ENCODE measurements at places on chromosomes 3 and 15.

DNA sequence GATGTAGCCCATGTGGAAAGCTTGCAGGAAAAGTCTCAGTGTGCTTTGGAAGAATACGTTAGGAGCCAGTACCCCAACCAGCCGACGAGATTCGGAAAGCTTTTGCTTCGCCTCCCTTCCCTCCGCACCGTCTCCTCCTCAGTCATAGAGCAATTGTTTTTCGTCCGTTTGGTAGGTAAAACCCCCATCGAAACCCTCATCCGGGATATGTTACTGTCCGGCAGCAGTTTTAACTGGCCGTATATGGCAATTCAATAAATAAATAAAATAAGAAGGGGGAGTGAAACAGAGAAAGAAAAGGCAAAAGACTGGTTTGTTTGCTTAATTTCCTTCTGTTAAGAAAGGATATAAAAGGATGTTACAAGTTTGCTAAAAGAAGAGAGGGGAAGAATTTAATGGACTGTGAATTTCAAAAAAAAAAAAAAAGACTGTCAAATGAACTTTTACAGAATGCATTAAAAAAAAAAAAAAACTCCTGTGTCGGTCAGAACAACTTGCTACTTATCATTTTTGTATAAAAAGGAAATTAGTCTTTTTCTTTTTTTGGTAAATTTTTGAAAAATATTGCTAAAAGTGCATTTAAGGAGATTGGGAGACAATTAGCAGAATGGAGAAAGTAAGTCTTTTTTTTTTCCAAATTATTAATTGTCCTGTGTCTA is 7.0 kb downstream of the NR2F2 start:
- DNase-seq = no peak

- DNase-seq = no peak
These were observed 66.0 kb upstream of the GOLIM4 start for GRCh38 chr3:168161696-168162095.

- no peak for DNase-seq
These were observed 169.5 kb downstream of the PLD1 start for GRCh38 chr3:171640520-171641412.

DNA sequence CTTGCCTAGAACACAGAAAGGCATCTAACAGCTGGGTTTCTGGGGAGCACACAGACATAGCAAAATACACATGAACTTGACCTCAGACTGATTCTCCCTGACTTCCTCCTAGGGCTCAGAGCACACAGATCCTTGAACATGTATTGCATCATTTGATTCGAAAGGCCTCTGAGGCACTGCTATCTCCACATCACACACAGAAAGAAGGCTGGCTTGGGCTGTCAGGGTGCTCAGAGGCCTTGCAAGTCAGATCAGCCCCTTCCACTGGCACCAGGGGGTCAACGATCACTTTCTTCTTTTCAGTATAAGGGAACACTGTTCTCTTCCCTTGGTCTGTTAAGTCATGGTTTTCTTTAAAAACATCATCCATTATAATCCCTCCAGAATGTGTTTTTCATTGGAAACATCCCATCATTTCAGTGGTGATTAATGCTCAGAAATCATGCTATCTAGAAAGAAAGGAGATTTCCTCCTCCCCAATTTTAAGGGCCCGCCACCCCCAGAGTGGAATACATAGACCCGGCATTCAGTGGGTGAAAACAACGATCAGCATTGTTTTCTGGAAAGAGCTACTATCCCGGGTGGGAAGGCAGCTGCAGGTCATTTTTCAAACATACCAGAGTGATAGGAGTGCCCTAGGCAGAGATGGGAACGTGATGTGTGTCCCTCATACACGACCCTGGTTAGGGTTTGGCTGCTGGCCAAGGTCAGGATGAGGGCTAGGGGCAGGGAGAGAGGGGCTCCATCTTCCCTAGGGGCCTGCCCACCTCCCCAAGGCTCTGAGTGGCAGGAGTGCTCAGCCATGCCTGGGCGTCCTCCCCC is 253.3 kb upstream of the LYSMD4 start:
- DNase-seq = no peak

DNA sequence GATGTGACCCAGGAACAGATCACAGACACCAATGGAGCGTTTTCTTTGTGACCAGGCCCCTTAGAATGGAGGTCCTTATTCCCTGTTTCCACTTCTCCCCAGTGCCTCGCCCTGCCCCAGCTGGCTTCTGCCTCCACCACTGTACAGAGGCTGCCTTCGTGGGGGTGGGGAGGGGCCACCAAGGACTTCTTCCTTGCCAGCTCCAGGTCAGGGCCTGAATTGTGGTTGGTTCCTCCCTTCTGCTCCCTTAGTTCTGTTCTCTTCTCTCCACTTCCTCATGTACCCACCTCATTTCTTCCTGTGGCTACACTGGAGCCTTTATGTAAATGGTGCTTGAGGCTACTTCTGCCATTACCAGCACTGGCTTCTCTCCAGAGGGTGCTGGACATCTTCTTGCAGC is 16.4 kb downstream of the TGM4 start:
- no peak for DNase-seq

Measured in OCI-LY7 (cell line).